Activated CD8-positive, alpha-beta memory T cell treated with anti-CD3 and anti-CD28 coated beads, Interleukin-2, amount 50 U/mL, for 4 hours (primary cell): ENCODE measurements at places on chromosomes 13 and 19.
A peak's percentile ranks its signal among the peaks of the same experiment; 100 is the strongest.

DNA sequence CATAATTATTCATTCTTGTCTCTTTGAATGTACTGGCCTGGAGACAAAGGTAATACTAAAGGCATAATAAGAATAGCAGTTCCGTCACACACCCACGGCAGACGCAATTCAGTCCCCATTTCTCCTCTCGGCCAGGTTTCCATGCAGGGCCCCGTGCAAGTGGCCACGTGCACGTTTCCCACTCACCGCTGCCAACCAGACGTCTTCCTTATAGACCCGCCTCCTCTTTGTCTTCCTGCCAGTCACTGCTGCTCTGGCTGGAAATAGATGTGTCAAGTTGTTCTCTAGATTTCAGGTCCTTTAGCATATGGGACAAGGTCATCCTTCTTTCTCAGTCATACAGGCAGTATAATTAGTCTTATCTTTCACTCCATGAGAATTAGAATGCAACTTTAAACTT lies 204.3 kb downstream of the SUCLA2 start:
- DNase-seq = no peak

- no peak for DNase-seq
Observed at GRCh38 chr13:97005625-97006262, 11.5 kb upstream of the OXGR1 start.

DNA sequence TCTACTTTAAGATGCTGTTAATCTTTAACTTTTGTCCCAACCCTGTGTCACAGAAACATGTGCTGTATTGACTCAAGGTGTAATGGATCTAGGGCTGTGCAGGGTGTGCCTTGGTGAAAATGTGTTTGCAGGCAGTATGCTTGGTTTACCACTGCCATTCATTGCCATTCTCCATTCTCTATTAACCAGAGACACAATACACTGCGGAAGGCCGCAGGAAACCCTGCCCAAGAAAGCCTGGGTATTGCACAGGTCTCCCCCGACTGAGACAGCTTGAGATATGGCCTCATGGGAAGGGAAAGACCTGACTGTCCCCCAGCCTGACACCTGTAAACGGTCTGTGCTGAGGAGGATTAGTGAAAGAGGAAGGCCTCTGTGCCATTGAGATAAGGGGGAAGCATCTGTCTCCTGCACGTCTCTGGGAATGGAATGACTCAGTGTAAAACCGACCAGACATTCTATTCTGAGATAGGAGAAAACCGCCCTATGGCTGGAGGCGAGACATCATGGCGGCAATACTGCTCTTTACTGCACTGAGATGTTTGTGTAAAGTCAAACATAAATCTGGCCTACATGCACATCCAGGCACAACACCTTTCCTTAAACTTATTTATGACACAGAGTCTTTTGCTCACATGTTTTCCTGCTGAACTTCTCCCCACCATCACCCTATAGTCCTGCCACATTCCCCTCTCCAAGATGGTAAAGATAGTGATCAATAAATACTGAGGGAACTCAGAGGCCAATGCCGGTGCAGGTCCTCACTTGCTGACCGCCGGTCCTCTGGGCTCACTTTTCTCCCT lies 13.1 kb upstream of the ZNF888 start:
- no peak for DNase-seq

GRCh38 chr13:105538346-105538745 lies 997.1 kb downstream of the EFNB2 start:
- no peak for DNase-seq

GRCh38 chr13:46404733-46405100 lies 17.7 kb upstream of the RUBCNL start:
- DNase-seq = no peak

GRCh38 chr19:17424743-17425365 lies 5.0 kb downstream of the MVB12A start:
- no peak for DNase-seq

DNA sequence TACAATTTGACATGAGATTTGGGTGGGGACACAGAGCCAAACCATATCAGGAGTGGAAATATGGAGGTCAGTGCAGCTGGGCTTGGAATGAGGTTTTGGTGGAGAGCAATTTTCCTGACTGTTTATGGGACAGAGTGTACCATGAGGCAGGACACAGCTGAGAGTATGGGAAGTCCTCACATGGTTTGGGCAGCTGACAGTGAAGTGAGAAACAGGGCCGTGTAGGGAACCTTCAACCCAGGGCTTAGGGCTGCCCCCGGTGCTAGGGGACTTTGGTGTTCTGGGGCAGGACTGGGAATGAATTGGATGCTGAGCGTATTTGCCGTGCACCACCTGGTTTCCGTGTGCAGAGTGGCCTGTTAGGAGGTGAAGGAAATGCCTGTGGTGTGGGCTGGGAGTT lies 6.1 kb downstream of the ZNF548 start:
- DNase-seq = no peak

- no peak for DNase-seq
Observed at GRCh38 chr13:108102771-108103170, 112.6 kb downstream of the LIG4 start.

DNA sequence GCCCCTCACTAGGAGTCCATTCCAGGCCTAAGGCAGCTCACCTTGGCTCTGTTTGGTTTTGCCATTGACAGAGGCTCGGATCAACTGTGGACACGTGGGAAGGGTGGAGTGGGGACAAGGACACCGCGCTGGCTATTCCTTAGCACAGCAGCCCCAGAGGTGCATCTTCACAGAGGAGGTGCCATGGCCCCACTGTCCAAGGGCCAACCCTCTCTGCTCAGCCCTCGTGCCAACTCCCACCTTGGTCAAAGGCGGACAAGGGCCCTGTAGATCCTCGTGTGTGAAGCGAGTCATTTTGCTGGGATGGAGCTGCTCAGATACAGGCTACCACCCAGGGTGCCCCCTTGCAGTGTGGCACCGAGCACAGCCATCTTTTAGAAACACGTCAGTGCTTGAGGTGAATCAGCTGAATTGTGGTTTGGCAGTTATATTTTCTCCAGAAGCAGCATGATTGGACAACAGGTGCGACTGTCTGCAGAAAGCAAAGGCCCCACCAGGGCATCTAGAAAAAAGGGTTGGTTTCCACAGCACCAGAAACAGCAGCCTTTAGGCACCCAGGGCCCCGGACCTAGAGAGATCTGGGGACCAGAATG lies 192.1 kb upstream of the GPR12 start:
- no peak for DNase-seq

DNA sequence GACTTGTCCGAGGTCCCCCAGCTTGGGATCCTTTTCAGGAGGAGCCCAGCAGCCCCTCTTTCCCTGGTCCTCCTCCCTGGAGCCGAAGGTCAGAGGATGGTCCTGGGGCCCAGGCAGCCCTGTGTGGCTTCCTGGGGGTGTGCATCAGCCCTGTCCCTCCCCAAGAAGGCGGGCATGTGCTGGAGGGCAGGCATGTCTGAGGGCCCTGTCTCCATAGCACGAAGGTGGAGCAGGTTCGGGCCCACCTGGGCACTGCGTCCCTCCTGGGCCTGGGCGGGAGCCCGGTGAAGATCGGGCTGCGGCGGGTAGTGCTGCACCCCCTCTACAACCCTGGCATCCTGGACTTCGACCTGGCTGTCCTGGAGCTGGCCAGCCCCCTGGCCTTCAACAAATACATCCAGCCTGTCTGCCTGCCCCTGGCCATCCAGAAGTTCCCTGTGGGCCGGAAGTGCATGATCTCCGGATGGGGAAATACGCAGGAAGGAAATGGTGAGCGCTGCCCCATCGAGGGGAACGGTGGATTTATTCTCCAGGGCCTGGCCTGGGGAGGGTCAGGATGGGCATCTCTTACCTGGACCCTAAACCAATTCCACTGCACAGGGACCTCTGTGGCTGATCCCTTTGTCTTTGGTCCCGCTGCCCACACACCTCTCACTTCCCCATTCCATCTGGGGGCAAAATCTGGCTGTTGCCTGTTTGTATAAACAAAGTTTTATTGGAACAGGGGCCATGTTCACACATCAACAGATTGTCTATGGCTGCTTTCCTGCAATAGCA lies 10.9 kb downstream of the TIMM13 start:
- no peak for DNase-seq

- no peak for DNase-seq
Observed at GRCh38 chr13:106616729-106617128, 48.8 kb upstream of the ARGLU1 start.

- peak; percentile 75 for DNase-seq
Observed at GRCh38 chr19:35869327-35870123, 1.2 kb downstream of the APLP1 start.
